ENCODE measurements at places on chromosomes 16 and 17. TPM values are rescaled to one million over a fixed set of nuclear protein-coding genes. Genes with fewer than 3 reads are reported as not detected.

DNA sequence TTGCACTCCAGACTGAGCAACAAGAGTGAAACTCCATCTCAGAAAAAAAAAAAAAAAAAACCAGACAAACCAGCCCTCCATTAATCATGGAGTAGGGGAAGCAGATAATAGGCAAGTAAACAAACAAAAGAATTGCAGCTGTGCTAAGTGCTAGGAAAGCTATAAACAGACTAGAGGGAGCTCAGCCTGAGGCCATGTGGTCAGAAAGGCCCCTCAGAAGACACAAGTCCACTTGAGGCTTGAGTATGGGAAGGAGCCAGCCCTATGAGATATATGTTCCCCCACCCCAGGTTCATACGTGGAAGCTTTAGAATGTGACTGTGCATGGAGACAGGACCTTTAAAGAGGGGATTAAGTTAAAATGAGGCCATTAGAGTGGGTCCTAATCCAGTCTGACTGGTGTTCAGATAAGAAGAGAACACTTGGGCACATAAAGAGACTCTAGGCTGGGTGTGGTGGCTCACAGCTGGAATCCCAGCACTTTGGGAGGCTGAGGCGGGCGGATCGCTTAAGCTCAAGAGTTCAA lies 132.6 kb upstream of the NOL11 start:
- no peak for DNase-seq

GRCh38 chr17:45170931-45171337 lies 9.3 kb downstream of the HEXIM2 start:
- no peak for DNase-seq

- DNase-seq, result no peak
Observed at GRCh38 chr17:58331815-58332777, 3.5 kb upstream of the TSPOAP1 start.

DNA sequence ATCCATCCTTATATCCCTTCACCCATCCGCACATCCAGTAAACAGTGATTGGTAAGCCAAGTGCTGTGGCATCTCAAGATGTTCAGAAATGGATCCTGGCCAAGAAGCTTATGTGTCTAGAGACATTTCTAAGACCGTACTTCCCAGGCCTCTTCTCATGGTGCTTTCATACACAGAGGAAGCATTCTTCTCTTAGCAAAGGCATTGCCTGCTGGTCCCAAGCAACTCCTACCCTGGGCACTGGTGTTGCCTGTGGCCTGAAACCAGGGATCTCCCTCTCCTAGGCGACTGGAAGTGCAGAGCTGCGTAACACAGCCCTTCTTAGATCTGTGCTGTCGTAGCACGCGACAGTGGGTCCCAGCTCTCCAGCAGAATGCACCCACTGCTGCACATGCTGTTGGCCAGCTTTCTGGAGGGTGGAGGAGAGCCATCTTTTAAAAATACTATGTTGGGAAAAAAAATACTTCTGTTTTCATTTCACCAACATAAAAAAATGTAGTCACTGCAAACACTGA lies 182.9 kb downstream of the CCDC182 start:
- DNase-seq, result no peak

The DPEP3 gene
- polyA plus RNA-seq, result 0.08 TPM

The RGS9 gene
- 12.2 TPM for polyA plus RNA-seq

The DHRS7C gene
- polyA plus RNA-seq, result not detected

The PEX12 gene
- 10.9 TPM for polyA plus RNA-seq

The SLC5A11 gene
- polyA plus RNA-seq, result 6.5 TPM

The NLE1 gene
- polyA plus RNA-seq, result 22.8 TPM

The KRTAP1-1 gene
- polyA plus RNA-seq, result not detected

Data from left renal cortex interstitium (tissue), 4 donors.